Activated CD8-positive, alpha-beta memory T cell treated with anti-CD3 and anti-CD28 coated beads, Interleukin-2, amount 10 ng/mL, durations not matched to agents 7 days and 5 days (primary cell): ENCODE measurements at places on chromosomes 7 and 10. TPM values are rescaled to one million over a fixed set of nuclear protein-coding genes. Genes with fewer than 3 reads are reported as not detected.

DNA sequence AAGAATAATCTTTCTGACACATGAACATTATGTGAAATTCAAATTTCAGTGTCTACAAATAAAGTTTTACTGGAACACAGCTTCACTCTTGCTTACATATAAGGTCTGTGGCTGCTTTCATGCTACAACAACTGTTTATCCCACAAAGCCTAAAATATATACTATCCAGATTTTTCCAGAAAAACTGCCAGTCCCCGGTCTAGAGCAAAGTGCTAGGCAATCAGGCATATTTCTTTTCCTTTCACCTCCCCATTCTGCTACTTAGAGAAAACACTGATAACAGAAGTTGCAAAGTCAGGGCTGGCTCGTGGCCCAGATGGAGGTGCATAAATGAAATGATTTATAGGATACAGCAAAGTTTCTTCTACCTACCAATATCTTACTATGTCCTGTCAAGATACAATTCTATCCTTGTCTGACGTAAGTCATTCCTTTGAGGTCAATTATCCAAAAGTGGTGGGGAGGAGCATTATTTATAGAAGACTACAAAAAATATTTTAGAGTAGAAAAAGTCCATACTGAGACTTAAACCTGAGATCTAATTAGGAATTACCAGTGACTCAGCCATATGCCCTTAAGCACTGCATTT lies 384.1 kb downstream of the NXPH1 start:
- no peak for DNase-seq

- DNase-seq, result no peak
Measured at GRCh38 chr10:71278691-71279588, 40.1 kb upstream of the SLC29A3 start.

GRCh38 chr10:110613341-110613995 lies 30.7 kb upstream of the RBM20 start:
- DNase-seq, result no peak

Gene RARRES2
- total RNA-seq, result not detected

DNA sequence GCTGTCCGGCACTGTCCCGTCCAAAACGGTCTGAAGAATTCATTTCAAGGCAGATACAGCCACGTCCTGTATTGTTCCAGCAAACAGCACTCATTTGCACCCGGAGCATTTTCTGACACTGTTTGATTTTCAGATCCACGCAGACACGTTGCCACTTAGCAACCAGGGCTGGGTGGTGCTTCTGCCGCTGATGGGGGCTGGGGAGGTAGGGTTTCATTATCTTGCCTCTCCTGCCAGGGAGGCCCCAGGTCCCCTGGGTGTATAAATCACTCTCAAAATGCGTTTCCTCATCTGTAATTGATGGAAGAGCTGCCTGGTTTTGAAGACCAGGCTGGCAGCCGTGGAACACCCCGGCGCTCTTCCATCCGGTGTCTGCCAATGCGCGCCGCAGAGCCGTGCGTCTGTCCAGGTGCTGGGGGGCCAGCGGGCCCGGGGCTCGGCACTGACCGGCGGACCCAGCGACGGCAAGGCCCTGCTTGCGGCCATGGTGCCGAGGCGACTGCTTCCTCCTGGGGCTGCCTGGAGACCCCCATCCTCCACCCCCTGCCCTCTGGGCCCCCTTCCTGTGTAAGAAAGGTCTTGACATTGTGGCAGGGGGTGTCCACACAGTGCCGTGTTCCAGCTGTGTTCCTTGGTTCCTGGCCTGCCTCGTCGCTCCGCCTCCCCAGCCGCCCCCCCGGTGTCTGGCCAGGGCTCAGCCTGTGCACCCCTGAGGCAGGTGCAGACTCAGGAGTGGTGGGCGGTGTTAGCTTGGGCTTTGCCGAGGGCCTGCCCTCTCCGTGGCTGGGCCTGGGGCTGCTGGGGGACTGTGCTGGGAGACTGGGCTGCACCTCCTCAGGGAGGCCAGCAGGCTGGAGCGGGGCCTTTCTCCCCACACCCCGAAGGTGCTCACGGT lies 16.6 kb downstream of the ADGRA1 start:
- DNase-seq, result no peak

Gene RBM20
- total RNA-seq, result 0.06 TPM

Gene FAM25G
- total RNA-seq, result not detected

GRCh38 chr10:3480281-3480989 lies 304.6 kb downstream of the KLF6 start:
- DNase-seq, result no peak

DNA sequence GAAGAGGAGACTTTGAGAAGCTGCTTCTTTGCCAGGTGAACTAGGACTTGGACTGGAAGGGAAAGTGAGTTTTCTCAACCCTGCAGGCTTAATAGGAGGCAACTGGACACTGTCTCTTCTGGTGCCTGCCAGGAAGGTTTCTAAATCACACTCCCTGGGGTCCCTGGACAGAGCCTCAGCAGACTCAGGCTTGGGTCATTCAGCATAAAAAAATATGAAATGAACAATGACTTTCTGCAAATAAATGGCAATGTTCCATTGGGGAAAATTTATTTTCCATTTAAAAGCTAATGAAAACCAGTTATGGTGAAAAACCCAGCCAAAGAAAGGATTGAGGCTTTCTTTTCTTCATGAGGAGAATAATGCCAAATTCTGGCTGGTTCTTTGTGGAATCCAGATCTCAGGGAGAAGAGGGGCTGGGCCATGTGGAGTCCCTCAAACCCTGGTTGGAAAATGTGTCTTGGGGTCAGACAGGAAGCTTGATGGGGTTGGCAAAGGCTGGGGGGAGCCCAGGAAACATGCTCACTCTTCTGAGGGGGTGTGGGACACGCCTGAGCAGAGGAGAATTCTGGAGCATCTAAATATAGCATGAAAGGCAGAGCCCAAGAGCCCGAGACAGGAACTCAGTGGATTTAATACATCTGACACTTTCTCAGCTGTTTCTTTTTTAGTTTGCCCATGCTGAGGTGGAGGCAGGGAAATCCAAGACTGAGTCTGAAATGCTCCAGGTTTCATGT lies 65.2 kb upstream of the EMX2 start:
- DNase-seq, result no peak

DNA sequence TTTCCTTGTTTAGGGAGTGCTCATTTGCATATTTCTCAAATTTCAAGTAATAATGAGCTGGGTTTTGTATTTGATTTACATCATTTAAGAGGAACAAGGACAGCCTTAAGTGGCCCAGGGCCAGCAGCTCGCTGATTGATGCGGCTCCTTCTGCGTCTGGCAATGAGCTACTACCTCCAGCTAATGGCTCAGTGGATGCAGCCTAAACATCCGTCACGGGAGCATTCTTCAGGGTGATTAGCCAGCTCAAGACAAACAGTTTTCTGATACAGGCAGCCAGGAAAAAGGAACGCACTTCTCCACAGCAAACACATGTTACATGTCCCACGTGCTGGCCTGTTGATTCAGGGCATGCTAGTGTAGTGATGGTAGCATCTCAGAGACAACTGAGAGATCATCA lies 169.3 kb upstream of the TCERG1L start:
- no peak for DNase-seq

Gene FBXL13
- not detected for total RNA-seq

DNA sequence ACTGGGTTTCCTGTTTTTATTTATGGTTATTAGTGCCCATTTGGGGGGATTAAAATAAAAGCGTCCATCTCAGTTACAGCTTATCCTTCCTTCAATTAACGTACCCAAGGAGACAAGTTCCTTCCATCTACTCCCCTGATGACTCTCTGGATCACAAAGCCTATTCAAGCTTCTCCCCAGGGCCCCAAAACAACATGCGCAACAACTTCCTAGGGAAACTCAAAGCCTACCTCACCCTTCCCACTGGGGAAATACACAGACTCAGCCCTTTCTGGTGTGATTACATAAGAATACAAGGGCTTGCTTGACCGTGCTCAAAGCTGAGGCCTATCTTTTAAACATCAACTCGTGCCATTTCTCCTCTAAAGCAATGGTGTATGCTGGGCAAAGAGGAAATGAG lies 112.4 kb downstream of the CDK6 start:
- no peak for DNase-seq

- DNase-seq, result no peak
Measured at GRCh38 chr7:157908006-157908782, 571.4 kb downstream of the DNAJB6 start.

Gene CHN2
- total RNA-seq, result 12.6 TPM

Gene DCLRE1C
- total RNA-seq, result 47.4 TPM

Gene ZKSCAN5
- total RNA-seq, result 13.2 TPM

Gene LRIT1
- not detected for total RNA-seq

Gene KIF11
- 76.9 TPM for total RNA-seq

Gene MMP21
- not detected for total RNA-seq

DNA sequence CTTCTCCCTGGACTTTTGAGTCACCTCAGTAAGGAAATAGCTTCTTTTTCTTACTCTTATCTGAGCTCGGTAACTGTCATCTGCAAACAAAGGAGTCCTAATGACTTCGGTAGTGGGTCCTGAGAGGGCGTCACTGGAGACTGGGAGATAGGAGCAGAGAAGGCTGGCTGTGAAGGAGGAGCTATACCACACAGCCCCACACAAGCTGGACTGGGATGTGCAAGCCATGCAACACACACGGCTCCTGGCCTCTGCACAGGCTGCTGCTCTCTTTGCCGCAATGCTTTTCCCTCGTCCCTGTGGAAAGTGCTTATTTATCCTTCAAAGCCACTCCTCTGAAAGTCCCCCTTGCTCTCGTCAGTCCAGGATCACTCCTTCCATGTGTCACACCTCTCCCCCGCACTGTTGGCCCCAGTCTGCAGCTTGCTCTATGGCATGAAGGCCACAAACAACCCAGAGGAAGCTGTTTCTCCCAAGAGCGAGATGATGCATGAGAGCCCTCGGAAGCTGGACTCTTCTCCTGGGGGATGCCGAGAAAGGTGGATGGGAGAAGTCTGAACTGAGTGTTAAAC lies 14.9 kb downstream of the TMEM273 start:
- DNase-seq, result no peak

DNA sequence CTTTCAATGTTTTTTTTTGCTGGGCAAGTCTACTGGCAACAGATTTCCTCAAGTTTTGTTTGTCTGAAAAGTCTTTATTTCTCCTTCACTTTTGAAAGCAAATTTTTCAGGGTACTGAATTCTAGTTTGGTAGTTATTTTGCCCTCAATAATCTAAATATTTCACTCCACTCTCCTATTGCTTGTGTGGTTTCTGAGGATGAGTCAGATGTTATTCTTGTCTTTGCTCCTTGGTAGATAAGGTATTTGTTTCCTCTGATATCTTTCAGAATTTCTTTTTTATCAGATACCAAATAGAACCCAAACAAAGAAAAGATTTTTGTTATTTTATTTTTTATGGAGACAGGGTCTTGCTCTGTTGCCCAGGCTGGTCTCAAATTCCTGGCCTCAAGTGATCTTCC lies 99.2 kb upstream of the MALRD1 start:
- DNase-seq, result no peak

Gene SPDYE2B
- total RNA-seq, result not detected

- DNase-seq, result no peak
Measured at GRCh38 chr10:66927251-66927935, 1.6 kb downstream of the LRRTM3 start.

Gene SYCE1
- total RNA-seq, result 2.1 TPM

- DNase-seq, result no peak
Measured at GRCh38 chr7:43164757-43165156, 52.3 kb downstream of the HECW1 start.

Gene FAM13C
- total RNA-seq, result not detected

Gene SFMBT2
- 49.5 TPM for total RNA-seq

DNA sequence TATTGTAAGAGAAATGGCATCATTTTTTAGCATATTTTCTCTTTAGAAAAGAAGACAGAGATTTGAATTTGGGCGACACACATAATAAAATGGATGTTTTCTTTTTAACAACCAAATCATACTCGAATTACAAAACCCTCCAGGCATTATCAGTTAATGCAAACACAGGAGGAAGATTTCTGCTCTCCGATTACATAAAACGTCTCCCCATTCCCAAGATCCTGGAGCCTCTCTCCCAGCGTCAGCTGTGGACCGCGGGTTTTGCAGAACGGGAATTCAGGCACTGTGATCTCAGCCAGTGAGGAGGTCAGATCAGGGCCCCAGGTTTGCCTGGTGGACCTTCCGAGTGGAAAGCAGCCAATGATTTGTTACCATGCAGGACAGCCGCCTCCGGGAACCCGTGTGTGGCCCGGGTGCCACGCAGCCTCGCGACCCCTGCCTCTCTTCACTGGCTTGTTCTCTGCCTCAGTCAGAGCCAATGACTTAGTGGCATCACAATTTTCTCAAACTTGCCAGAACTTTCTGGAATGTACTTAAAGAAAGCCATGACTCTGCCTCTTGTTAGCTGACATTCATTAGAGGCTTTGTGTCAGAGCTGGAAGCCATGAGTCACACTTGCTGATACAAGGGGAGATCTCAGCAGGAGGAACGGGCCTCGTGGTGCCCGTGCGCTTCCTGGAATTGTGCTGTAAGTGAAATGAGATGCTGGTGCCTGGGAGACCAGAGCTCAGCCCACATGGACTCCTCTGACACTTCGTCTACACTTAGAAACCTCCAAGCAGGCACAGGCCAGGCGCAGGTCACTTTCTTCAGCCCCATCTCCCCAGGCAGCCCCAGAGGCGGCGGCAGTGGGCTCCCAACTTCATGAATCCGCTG lies 246.1 kb downstream of the KLF6 start:
- no peak for DNase-seq

DNA sequence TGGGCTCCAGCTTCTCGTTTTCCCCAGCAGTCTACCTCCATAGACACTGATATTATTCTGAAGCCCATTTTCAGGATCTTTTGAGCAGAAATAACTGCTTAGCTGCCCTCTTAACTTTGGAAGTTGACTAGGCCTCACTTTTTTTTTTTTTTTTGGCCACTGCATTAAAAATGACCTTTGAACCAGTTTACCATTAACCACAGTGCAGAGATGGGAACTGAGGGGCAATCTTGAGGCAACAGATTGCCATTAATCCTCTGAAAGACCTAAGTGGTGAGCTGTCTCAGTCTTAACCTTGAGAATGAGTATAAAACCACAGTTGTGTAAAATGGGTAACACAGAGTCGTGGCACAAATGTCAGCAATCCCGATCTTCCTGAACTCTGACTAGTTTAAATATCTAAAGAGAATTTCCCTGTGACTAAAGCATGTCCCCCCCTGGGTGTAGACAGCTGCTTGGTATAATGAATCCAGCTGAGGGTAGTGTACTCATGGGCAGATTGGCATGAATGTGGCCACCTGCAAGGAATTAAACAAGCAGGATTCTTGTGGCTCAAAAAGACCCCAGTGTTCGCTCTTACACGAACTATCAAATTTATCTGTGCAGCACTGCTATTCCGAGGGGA lies 46.1 kb upstream of the FMC1 start:
- DNase-seq, result no peak

DNA sequence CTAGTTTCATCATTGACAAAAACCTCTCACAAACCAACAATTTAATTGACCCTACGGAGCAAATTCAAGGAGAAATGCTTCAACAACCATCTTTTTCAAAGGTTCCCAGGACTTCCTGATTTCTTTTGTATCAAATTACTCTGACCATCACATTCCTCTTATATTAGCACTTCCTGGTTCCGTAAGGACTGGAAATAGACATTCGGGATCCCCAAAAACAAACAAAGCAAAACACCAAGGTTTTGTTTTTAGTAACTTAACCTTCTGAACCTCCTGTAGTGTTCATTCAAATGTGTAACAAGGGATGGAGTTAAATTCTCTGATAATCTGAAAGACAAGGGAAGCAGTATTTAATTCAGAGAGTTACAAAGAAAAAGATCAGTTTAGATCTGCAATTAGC lies 387.6 kb upstream of the NRP1 start:
- no peak for DNase-seq
